ENCODE measurements at places on chromosomes 6 and 20.

DNA sequence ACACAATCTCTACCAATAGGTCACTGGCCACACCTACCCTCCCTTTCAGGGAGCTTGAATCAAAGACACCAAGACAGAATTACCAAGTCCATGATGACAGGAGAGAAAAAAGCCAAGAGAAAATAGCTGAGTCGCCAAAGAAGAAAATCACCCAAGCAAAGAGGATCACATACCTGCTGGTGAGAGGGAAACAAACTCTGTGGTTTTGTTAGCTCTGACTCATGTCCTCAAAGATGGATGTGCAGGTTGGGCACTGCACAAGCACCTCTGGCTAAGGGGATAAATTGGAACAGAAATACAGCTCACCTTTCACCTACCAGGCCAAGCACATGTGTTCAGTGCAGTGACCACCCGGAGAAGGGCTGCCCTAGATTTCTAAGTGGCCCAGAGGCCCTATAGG, 114.8 kb downstream of the TFAP2A start:
- DNase-seq, result no peak

DNA sequence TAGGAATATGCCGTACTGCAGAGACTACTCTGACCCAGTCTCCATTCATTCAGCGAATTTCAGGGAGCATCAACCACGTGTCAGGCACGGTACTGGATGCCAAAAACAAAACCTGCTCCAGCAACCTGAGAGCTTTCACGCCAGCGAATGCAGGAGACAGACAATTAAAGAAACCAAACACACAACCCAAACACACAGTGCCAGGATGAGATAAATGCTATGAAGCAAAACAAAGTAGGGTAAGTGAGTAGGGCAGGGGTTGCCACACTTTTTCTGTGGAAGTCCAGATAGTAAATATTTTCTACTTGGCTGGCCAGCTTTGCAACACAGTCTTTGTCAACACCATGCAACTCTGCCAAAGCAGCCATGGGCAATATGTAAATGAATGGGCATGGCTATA, 10.0 kb downstream of the MOCS1 start:
- DNase-seq, result no peak

- DNase-seq, result no peak
These were observed 17.8 kb upstream of the ZNF217 start for GRCh38 chr20:53611449-53611894.

GRCh38 chr20:8811801-8812594, 256.9 kb upstream of the PLCB4 start:
- DNase-seq, result no peak

- DNase-seq, result no peak
These were observed 52.5 kb downstream of the MKKS start for GRCh38 chr20:10381477-10381876.

DNA sequence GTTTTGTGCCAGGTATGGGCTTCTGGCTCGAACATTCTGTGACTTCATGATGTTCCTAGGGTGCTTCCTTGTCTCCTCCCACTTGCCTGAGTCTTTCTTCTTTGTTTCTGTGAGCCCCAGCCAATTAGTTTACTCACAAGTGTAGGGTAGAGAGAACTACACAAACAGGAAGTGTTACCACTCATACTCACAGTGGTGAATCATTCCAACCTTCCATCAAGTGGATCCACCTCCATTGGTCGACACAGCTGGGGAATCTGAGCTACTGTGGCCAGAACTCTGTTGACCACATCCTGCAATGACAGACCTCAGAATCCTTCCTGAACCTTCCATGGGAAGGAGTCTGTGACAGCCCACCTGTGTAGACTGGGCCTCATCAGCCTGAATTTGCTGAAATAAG, 76.8 kb downstream of the UNC5CL start:
- no peak for DNase-seq
